Dorsolateral prefrontal cortex (tissue), 122 donors: ENCODE measurements at places on chromosomes 2 and 18. TPM values are rescaled to one million over a fixed set of nuclear protein-coding genes. Genes with fewer than 3 reads are reported as not detected.

- no peak for DNase-seq
Observed at GRCh38 chr2:37892436-37893114, 32.5 kb upstream of the RMDN2 start.

DNA sequence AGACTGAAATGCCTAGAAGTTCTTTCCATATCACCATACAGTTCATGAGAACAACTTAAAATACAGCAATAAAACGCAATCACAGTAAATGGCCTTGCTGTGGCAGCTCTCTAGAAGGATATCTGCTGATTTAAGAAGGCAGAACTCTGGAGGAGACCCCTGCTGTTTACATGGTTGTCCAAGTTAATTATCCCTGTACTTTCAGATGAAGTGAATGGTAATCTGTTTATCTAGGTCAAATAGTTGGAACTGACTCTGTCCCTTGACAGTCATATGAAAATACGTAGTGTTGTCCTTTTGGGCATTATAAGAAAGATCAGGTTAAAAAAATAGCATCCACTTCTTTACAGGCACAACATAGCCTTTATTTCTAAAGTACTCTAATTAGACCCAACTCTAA is 115.6 kb downstream of the COLEC12 start:
- no peak for DNase-seq

GRCh38 chr2:17804358-17804757 is 11.9 kb upstream of the MSGN1 start:
- no peak for DNase-seq

DNA sequence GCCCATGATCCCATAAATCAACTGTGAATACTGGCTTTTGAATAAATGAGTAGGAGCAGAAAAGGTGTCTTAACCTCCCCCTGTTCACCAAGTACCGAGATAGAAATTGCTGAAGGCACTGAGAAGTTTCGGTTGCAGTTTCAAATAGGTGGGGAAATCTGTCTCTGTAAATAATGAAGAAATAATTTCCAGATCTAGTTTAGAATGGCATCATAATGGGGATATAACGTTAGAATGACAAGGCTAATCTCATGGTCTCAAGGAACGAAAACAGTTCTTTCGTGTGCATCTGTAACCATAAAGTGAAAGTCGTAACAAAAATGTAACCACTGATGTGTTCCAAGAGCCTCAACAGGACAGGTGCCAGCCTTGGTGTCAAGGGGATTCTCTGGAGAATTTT is 49.9 kb upstream of the TMEM18 start:
- DNase-seq = no peak

MOGAT1 gene
- not detected for total RNA-seq

TFPI gene
- total RNA-seq = 8.5 TPM

DSG1 gene
- 0.15 TPM for total RNA-seq
